ENCODE measurements at places on chromosomes 7 and 10. TPM values are rescaled to one million over a fixed set of nuclear protein-coding genes. Genes with fewer than 3 reads are reported as not detected.

DNA sequence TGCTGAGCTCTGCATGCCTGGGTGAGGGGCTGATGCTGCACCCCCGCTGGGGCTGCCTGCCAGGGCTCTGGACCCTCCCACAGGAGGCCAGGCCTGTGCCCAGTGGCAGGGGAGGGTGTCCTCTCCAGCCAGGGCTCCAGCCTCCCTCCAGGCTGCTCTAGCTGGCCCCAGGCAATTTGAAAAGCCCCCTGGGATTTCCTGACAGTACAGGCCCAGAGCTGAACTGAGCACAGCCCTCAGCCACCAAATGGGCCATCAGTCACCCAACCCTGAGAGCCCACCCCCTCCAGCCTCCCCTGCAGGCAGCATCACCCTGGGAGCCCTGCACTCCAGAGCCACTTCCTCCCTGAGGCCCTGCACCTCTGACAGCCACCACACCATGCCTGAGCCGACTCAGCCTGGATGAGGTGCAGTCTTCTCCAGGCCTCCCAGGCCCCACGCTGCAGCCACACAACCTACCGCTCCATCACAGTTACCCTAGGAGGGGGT is 101.8 kb upstream of the RET start:
- no peaks in the 10 kb centered on the region for H3K36me3 ChIP-seq
- H3K27me3 ChIP-seq, result peaks cover 19% of the 10 kb centered on the region
- H3K27ac ChIP-seq, result no peak overlapping the region
- H3K4me3 ChIP-seq, result no peak overlapping the region
- DNase-seq, result no peak
- H3K4me1 ChIP-seq, result no peaks in the 10 kb centered on the region

- no peak overlapping the region for H3K4me3 ChIP-seq
- DNase-seq, result no peak
- H3K4me1 ChIP-seq, result no peaks in the 10 kb centered on the region
- no peaks in the 10 kb centered on the region for H3K36me3 ChIP-seq
- H3K27me3 ChIP-seq, result peaks cover 9% of the 10 kb centered on the region
These were observed 894.4 kb downstream of the KCNMA1 start for GRCh38 chr10:76743169-76743568.

GRCh38 chr10:3538656-3539531 is 246.1 kb downstream of the KLF6 start:
- DNase-seq, result peak; percentile 95
- peak overlapping the region; percentile 96 for H3K27ac ChIP-seq
- peak overlapping the region; percentile 81 for H3K4me3 ChIP-seq
- H3K27me3 ChIP-seq, result peaks cover 2% of the 10 kb centered on the region

- DNase-seq, result peak; percentile 30
- no peak overlapping the region for H3K27ac ChIP-seq
- H3K4me3 ChIP-seq, result no peak overlapping the region
These were observed 47.7 kb downstream of the LYZL2 start for GRCh38 chr10:30581779-30582380.

DNA sequence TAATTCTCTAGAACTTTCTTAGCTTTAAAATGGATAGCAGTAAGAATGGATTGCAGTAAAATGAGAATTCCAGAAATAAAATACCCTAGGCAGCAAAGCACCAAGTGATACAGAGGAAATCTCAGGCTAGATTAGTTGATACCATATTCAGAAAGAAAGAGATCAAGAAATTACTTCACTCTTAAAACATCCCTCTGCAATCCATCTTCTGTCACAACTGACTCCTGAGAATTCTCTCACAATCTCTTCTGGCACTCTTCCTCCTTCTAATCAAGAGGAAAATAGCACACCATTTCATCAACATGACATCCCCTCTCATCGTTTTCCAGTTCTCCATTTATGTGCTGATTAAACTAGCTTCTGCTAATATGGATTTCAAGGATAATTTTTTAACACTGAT is 42.2 kb upstream of the LAMB1 start:
- H3K27ac ChIP-seq, result no peak overlapping the region
- no peak overlapping the region for H3K4me3 ChIP-seq
- H3K4me1 ChIP-seq, result no peaks in the 10 kb centered on the region
- no peak for DNase-seq

GRCh38 chr10:19791032-19791431 is 25.2 kb upstream of the PLXDC2 start:
- no peaks in the 10 kb centered on the region for H3K36me3 ChIP-seq
- no peaks in the 10 kb centered on the region for H3K27me3 ChIP-seq
- no peaks in the 10 kb centered on the region for H3K4me1 ChIP-seq
- no peak for DNase-seq
- no peak overlapping the region for H3K4me3 ChIP-seq

The SPDYE9 gene
- total RNA-seq, result not detected

The PDE6C gene
- total RNA-seq, result not detected

DNA sequence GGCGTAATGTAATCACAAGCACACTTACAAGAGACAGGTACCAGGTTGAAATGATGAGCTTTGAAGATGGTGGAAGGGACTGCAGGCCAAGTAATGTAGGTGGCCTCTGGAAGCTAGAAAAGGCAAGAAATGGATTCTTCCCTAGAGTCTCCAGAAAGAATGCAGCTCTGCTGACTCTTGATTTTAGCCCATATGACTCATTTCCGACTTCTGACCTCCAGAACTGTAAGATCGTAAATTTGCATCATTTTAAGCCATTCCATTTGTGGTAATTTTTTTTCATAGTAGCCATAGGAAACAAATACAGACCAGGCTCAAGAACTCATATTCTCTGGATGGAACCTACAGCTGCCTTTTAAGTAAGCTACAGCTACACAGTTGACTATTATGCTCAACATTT is 315.5 kb downstream of the MAGI2 start:
- peaks cover 16% of the 10 kb centered on the region for H3K36me3 ChIP-seq
- peak; percentile 79 for DNase-seq
- peak overlapping the region; percentile 79 for H3K27ac ChIP-seq
